ENCODE measurements at places on chromosomes 2 and 18.

- DNase-seq, result no peak
Measured at GRCh38 chr2:52311862-52312261, 1279.9 kb upstream of the NRXN1 start.

GRCh38 chr2:28364610-28365009 lies 28.0 kb upstream of the FOSL2 start:
- DNase-seq, result no peak

DNA sequence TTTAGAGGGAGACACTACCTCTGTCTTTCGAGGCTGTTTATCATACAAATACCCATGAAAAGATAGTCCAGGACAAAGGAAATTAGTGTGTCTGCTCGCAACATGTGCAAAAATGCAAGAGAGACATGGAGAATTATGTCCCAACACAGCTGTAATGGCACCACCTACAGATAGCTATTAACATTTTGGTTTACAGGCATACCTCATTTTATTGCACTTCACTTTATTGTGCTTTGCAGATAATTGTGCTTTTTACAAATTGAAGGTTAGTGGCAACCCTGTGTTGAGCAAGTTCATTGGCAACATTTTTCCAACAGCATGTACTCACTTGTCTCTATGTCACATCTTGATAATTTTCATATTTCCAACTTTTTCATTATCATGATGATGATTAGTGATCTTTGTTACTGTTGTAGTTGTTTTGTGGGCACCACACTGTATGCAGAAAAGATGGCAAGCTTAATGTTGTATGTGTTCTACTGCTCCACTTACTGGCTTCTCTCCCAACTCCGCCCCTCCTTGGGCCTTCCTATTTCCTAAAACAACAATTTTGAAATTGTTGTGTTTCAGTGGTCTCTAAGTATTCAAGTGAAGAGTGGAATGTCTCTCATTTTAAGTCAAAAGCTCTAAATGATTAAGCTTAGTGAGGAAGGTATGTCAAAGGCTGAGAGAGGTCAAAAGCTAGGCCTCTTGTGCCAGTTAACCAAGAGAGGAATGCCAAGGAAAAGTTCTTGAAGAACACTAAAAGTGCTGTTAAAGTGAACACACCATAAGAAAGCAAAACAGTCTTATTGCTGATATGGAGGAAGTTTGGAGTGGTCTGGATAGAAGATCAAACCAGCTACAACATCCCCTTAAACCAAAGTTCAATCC lies 52.0 kb downstream of the ANKRD12 start:
- no peak for DNase-seq

DNA sequence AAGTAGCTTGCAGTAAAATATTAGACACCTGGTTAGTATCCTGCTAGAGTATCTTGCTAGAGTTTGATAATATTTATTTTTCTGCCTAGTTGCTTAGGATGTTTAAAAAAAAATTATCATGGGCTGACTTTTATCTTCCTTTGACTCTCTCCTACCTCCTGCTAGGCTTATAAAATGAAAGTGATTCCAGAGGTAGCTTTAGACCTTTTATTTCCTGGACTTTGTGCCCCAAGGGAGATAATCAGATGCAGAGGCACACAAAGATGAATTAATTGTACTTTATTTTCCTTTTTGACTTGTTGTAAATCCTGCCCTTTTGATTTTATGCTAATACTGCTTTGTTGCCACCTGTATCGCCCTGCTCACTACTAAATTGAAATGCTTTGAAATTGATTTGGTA lies 130.7 kb downstream of the WDSUB1 start:
- no peak for DNase-seq

- DNase-seq, result peak; percentile 31
Measured at GRCh38 chr2:12619975-12620374, 96.8 kb upstream of the TRIB2 start.

- DNase-seq, result no peak
Measured at GRCh38 chr2:210899131-210899530, 342.7 kb downstream of the CPS1 start.

DNA sequence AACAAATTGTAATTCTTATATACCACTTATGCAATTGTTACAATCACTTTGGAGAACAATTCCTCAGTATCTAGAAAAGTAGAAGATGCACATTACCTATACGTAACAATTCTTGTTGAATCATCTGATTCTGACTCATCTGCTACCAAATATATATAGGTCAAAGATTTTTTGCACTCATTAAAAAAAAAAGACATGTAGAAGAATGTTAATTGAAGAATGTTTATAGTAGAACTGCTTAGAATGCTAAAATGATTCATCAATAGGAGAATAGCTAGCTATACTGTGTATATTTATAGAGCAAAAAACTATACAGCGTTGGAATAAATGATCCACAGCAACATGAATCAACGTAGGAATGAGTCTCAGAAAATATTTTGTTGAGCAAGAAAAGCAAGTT lies 29.5 kb upstream of the STAT1 start:
- no peak for DNase-seq

GRCh38 chr2:66560683-66561082 lies 125.8 kb downstream of the MEIS1 start:
- no peak for DNase-seq

DNA sequence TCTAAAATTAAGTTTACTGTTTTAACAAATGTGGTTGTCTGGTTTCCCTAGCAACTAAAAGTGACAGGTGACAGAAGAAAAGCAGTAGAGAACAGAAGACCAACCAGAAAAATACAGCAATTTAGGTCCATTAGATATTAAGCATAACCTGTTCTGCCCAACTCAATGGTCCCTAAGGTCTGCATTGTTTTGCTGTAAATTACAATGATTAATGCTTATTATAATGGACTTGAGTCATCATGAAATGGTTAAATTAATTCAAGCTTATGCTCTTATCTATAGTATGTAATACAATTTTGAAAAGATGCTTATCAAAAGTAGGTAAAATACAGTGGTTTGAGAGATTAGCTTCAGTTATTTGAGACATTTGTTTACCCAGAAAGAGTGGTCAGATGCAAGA lies 378.0 kb downstream of the GRB14 start:
- DNase-seq, result no peak

DNA sequence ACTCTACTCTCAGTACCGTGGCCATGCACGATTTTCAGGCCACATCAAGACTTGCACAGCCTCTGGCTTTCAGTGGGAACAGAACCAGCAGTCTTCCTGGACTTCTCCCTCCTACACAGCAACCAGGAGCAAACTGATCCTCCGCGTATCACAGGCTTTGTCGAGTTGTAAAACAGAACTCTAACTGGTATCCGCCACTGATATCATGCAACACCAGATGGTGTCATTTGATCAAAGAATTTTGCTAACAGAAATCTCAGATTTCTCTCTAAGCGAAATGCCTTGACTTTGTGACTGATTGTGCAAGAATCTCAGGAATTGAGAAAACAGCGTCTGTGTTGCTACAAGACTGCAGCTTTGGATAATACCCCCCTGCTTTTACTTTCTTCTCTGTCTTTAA lies 85.7 kb downstream of the COPS8 start:
- no peak for DNase-seq

- DNase-seq, result no peak
Measured at GRCh38 chr2:172722481-172722880, 13.2 kb upstream of the RAPGEF4 start.

- DNase-seq, result no peak
Measured at GRCh38 chr2:188940171-188940570, 34.0 kb upstream of the COL3A1 start.

DNA sequence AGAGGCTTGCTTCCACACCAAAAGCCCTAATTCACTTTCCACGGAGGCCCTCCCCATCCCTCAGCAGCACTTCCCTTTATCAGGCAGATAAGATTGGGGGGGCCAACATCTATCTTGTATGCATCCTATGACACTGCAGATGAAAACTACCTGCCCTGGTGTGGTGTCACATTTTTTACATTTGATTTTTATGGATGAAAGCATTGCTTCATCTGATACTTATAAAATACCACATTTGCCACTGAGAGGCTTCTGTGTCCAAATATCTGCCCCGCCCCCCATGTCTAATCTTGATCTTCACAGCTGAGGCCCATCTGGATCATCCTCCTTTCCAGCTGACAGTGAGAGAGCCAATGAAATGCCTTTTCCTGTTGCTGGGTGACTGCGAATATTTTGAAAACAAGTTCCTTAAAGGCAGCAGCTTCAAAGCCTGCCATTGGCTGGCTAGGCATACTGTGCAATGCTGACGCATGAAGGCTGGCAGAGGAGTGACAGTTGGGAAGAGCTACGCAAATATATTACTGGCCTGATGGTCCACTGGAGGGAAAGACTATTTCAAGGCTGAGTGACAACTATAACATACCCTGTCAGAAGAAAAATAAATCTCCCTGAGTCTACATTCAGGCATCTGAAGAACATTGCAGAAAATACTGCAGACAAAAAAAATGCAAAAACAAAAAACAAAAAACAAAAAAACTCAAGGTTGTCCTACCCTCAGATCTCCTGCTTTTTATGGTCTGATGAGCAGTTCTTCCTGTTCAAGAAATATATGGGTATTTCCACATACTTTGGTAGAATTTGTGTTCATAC lies 318.7 kb downstream of the PDE11A start:
- no peak for DNase-seq

GRCh38 chr2:86079981-86080911 lies 25.4 kb downstream of the POLR1A start:
- DNase-seq, result peak; percentile 86

DNA sequence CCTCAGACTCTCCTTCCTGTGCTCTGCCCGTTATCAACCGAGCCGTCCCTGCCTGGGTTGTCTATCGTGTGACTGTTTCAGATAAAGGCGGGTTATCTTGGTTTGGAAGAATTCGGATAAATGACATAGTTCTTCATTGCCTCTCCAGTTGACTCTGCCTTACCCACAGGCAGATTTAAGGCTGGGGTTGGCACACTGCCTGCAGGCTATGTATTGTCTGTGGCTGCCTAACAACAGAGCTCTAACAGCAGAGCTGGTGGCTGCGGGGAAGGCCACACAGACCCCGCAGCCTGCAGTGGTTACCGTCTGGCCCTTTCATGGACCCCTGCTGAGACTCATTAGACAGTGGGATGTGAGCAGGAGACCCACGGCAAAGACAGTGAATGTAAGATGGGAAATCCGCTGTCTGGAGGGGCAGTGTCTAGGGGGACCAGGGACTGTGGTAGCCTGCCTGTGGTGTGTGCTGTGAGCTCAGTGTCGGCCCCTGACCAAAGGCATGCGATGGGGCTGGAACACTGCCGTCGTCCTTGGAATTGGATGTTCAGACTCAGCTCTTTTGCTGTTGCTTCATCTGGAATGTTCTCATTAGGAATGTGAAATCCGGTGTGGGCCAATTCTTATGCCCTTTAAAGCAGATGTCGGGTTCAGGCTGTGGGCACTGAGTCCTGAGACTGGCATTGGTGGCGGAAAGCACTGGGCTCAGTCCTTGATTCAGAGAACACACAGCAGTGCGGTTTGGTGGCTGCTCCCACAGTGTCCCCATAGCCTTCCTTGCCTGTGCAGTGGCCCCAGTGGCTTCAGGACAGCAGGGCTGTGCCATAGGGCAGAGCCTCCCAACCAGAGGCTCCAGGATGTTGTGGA lies 44.5 kb downstream of the SH3RF3 start:
- no peak for DNase-seq

GRCh38 chr2:226030369-226030768 lies 630.9 kb downstream of the NYAP2 start:
- DNase-seq, result no peak

GRCh38 chr2:226478109-226478809 lies 321.4 kb downstream of the IRS1 start:
- DNase-seq, result no peak

- no peak for DNase-seq
Measured at GRCh38 chr2:25655316-25655715, 18.1 kb downstream of the DTNB start.

GRCh38 chr2:145690183-145690778 lies 1170.4 kb upstream of the ZEB2 start:
- DNase-seq, result no peak

All from stimulated activated CD8-positive, alpha-beta memory T cell treated with anti-CD3 and anti-CD28 coated beads, Interleukin-4, amount 100 ng/mL, for 48 hours (primary cell).